Kasumi-1 (cell line): ENCODE measurements at places on chromosomes 6 and 20.

- no peak for DNase-seq
Observed at GRCh38 chr6:36721369-36722140, 23.9 kb downstream of the RAB44 start.

GRCh38 chr6:43927532-43928210, 157.7 kb downstream of the VEGFA start:
- no peak for DNase-seq

GRCh38 chr20:1326031-1326930, 2.7 kb downstream of the SDCBP2 start:
- no peak for DNase-seq

GRCh38 chr6:123940551-123940950, 136.9 kb downstream of the NKAIN2 start:
- no peak for DNase-seq

GRCh38 chr6:71310261-71310660, 21.6 kb downstream of the OGFRL1 start:
- DNase-seq = no peak

DNA sequence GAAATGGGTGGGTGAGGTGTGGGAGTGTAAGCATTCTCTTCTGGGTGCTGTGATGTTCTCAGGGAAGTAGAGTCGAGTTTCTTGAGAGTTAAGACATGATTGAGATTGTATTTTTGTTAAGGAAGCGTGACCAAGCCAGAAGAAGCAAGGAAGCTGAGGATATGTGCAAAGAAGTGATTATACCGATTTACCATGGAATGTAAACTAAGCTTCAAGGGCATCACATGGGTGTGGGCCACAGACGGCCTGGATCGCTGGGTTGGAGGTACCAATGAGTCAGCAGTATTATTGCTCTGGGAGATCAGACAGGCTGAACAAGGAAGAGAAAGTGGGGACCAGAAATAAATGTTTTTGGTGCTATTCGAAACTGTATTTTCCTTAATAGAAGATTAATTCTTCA, 184.1 kb upstream of the GMDS start:
- no peak for DNase-seq

GRCh38 chr6:136786658-136787057, 5.6 kb downstream of the MAP3K5 start:
- DNase-seq = no peak

- DNase-seq = no peak
Observed at GRCh38 chr6:124356811-124357210, 553.1 kb downstream of the NKAIN2 start.

GRCh38 chr6:149233056-149233715, 84.3 kb upstream of the TAB2 start:
- no peak for DNase-seq

- no peak for DNase-seq
Observed at GRCh38 chr6:111938710-111939109, 65.5 kb upstream of the FYN start.

DNA sequence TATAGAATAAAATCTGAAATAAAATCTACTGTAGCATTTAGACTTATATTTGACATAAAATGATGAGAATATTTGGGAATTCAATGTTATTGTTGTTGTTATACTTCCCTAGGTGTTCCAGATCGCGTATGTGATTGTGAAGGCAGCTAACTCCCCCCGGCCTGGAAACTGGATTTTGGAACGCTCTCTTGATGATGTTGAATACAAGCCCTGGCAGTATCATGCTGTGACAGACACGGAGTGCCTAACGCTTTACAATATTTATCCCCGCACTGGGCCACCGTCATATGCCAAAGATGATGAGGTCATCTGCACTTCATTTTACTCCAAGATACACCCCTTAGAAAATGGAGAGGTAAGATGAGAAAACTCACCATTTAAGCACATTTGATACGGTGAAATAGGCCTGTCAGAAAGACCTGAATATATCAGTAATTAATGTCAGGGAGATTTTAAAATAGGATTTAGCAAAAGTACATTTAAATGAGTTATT, 215.2 kb downstream of the LAMA2 start:
- DNase-seq = no peak

DNA sequence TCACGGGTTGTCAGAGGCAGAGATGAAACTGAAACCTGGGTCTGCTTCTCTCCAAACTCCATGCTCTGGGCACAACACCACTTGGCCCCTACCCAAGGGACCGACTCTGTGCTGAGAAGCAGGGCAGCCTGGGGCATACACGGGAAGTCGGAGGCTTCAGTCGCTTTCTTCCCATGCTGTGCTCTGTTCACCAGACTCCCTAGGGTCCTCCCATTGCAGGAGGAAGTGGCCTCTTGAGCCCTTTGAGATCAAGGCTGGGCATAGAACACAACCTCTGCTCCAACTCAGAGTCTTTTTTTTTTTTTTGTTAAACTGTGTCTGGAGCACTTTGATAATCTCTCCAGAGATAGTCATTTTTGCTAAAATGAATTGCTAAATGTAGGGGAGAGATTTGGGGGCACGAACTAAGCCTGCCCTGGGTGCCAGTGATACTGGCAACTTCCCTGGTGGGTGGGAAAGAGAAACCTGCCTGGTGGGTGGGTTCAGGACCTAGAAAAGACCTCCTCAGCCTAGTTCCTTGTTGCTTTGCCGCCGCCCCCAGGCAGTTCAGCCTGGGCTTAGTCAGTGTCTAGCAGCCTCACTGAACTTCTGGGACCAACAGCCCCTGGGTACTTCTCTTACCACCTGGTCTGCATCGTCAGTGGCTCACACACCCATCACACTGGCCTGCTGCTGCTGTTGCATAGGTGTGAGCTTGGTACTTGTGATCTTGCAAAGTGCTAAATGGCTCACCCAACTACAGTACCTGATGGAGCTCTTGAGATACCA, 62.0 kb downstream of the PPP1R14C start:
- no peak for DNase-seq

GRCh38 chr6:81933089-81933488, 180.6 kb upstream of the TENT5A start:
- no peak for DNase-seq

GRCh38 chr20:43711098-43711654, 15.6 kb downstream of the GTSF1L start:
- no peak for DNase-seq

- no peak for DNase-seq
Observed at GRCh38 chr6:135161411-135162395, 19.4 kb upstream of the MYB start.

- DNase-seq = no peak
Observed at GRCh38 chr20:15061955-15062354, 724.5 kb upstream of the FLRT3 start.

DNA sequence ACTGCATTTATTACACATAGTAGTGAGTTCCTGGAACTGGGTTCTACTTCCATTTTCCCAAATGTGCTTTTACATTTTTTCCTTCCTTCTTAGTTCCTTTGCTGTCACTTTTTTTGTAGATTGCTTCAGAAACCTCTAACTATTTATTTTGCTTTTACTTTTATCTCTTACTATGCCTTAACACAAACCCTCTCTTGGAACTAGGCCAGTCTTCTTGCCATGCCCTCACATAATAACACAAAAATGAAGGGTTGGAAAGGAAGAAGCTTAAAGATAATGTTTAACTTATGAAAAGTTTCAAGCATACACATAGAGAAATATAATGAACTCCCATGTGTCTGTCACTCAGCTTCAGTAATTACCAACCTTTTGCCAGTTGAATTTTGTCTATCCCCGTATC, 27.1 kb downstream of the TOP1 start:
- no peak for DNase-seq

GRCh38 chr6:168885196-168885595, 368.4 kb downstream of the THBS2 start:
- no peak for DNase-seq

DNA sequence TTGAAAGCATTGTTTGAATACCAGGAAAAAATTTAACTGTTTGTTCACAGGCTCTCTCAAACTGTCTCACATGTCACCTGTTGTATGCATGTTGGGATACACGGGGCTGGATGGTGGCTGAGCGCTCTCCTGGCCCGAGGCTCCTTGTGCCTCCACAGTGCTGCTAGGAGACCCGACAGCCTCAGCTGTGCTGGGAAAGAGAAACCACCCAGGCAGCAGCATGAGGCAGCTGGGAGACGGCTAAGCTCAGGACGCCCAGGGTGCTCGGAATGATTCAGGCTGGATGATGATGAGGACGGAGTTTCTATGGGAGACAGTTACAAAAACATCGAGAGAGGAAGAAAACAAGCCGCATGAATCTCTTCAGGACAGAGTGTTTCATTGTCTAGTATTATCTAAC, 278.0 kb upstream of the CDH4 start:
- DNase-seq = no peak

- DNase-seq = no peak
Observed at GRCh38 chr20:34736106-34736735, 32.1 kb downstream of the TP53INP2 start.

DNA sequence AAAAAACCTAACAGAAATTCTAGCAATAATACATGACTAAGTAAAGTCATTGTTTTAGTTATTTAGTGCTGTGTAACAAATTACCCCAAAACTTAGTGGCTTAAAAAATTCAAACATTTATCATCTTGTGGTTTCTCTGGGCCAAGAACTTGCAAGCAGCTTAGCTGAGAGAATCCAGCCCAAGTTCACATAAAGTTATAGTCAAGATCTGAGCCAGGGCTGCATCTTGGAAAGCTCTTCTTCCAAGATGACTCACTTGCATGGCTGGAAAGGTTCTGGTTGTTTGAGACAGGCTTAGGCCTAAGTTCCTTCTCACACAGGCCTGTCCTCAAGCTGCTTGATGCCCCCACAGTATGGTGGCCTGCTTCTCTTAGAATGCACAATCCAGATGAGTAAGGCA, 217.8 kb upstream of the TSHZ2 start:
- no peak for DNase-seq

DNA sequence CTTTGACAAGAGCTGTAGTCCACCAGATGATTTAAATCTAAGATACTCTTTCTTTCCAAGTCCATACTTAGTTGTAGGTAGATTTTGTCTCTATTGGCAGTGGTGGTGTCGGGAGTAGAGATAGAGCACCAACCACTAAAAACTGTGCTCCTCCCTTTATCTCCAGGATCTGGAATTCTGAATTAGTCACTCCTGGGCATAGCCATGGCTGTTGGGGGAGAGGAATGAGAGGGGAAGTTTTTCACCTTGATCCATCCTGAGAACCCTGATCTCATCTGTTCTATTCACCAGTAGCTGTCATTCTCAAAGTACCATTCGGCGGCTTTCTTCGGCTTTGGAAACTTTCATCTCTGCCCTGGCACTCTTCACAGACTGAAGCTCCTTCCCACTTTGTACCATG, 35.6 kb upstream of the NKX2-4 start:
- no peak for DNase-seq

DNA sequence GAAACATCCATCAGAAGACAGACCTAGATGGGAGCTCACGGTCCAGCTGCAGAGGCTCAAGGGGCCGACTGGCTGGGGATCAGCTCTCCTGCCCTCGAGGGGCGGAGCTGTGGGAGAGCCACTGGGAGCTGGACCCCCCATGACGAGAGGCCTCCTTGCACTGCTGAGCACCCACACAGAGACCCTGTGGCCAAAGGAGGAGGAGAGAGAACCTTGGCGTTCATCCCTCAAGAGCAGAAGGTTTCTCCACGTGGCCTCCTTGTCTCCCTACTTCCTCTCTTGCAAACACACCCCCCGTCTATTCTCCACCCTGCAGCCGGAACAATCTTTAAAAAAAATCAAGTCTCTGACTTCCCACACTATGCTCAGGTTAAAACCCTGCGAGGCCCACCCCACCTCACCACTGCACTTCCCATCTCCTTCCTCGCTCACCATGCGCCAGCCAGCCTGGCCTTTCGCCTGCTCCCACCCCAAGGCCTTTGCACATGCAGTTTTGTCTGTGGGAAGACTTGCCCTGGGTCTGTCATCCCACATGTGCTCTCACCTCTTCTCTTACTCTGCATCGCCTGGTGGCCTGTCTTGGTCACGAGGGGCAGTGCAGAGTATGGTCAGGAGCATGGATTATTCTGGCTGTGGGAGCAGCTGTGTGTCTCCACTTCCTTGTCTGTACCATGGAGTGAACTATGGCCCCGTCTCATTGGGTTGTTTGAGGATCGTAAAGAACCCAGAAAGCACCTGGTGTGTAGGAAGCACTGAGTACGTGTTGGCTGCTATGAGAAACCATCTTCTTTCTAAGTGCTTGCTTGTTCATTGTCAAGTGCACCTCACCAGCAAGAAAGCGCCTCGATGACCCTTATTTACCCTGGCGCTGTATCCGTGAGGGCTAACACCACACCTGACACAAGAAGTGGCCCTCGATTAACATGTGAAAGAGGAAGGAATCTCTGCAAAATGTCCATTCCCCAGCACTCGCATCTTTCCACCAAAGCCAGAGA, 32.9 kb downstream of the PMEPA1 start:
- no peak for DNase-seq

- DNase-seq = no peak
Observed at GRCh38 chr6:132065556-132065955, 114.4 kb upstream of the CCN2 start.

DNA sequence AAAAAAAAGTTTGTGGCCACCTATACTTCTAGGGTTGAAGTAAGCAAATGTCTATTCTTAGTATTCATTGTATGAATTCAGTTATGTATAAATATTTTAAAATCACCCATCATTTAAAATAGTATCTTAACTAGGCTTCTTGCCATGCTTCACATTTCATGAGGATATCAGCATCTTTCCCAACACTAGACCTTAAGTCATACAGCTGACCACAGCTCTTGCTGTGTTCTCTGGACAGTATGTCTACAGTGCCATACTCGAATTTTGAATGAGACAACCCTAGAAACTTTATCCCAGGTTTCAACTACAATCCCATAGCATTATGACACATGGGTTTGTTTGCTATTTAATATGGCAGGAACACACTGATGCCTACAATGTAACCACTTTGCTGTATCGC, 5.2 kb downstream of the TXNDC5 start:
- no peak for DNase-seq

DNA sequence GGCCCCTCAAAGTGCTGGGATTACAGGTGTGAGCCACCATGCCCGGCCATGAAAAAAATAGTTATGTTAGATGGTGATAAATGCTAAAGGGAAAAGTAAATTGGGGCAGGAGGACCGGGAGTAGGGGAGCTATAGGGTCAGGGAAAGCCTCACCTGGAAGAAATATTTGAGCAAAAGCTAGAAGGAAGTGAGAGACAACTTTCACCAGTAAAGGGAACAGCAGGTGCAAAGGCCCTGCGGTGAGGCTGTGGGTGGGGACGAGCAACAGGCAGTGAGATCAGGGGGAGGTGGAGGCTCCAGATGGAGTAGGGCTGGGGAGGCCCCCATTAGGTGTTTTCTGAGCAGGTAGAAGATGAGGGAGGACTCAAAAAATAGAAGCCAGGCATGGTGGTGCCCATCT, 16.0 kb downstream of the BCAS4 start:
- DNase-seq = no peak
